ENCODE measurements at places on chromosomes 7 and 10.

- DNase-seq = no peak
Measured at GRCh38 chr10:24603333-24603732, 120.4 kb downstream of the ARHGAP21 start.

GRCh38 chr7:4319280-4319679 is 362.8 kb upstream of the FOXK1 start:
- DNase-seq = no peak

GRCh38 chr10:12960941-12961340 is 40.6 kb downstream of the CCDC3 start:
- DNase-seq = no peak

GRCh38 chr10:129937351-129937751 is 26.7 kb downstream of the EBF3 start:
- no peak for DNase-seq

- no peak for DNase-seq
Measured at GRCh38 chr10:133067149-133068105, 20.3 kb upstream of the ADGRA1 start.

DNA sequence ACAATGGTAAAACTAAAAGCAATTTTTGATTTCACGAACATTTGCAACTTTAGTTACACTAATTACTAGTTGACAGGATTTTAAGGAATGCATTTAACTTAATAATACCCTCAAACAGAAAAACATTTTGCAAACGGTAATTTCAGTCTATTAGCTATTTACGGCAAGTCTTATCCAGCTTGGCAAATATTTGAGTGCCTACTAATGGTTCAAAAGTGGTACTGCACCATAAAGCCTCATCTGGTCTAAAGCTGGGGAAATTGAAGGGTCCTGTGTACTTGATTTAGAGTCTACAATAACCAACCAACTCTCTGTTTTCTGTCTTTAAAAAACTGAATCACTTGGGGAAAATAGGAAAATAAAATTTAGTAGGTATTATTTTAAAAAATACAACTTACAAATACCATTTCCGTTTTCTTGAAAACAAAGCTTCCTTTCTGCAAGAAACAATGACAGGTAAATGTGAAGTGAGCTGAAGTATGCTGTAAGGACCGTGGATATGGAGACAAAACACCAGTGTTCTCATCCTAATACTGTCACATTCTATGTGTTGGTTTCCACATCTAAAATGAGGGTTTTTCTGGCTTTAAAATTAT is 142.3 kb downstream of the VPS50 start:
- no peak for DNase-seq

- DNase-seq = no peak
Measured at GRCh38 chr10:36759141-36759805, 366.1 kb upstream of the ANKRD30A start.

GRCh38 chr10:44913350-44914081 is 2.4 kb downstream of the TMEM72 start:
- peak; percentile 45 for DNase-seq

GRCh38 chr7:4642468-4643203 is 39.5 kb upstream of the FOXK1 start:
- DNase-seq = no peak

- no peak for DNase-seq
Measured at GRCh38 chr10:85138046-85138445, 809.7 kb downstream of the CCSER2 start.

- DNase-seq = no peak
Measured at GRCh38 chr10:121914661-121915060, 13.2 kb downstream of the ATE1 start.

DNA sequence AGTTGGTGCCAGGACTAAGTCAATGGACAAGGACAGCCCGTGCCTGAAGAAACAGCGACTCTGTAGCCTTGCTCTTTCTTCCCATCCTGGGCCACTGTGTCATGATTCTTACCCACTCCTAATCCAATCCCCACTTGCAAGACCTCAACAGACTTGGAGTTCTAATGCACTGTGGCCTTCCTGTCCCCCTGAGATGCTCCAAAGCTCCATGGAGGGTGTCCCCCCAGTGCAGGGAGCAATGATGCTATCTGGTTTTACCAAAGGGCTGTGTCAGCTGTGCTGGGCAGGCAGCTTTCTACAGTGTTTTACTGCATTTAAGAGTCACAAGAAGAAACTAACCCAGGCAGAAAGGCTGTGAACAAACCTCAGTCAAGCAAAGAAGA is 108.1 kb downstream of the PRKAG2 start:
- DNase-seq = no peak

DNA sequence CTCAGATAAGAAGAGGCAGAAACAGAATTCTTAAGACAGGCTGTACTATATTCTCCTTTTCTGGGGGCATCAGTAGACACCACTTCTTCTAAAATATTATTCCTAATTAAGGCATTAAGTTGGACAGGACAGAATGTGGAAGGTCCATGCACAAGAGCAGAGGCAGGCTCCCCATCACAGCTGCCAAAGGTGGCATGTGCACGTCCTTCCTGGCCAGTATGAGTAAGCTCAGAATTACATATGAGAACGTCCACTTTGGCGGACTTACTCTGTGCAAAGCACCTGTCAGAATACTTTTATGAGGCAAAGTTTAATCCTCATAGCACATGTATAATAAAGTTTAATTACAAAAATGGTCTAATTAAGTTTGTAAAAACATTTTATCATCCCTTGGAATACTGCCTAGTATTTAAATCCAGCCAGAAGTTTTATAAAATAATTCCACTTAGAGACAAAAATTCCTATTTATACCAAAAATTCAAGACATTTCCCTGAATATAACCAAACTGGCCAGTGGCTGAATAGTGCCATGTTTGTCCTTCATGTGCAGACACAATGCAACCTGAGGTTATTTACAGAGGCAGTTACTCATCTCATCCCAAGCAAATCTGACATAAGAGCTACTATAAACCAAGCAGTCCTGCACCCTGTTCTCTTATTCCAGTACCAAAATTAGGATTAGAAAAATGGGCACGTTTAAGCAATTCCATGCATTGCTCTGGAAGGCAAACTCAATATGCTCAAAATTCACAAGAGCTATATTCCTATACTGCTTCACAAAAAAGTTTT is 65.5 kb downstream of the CACUL1 start:
- DNase-seq = no peak

DNA sequence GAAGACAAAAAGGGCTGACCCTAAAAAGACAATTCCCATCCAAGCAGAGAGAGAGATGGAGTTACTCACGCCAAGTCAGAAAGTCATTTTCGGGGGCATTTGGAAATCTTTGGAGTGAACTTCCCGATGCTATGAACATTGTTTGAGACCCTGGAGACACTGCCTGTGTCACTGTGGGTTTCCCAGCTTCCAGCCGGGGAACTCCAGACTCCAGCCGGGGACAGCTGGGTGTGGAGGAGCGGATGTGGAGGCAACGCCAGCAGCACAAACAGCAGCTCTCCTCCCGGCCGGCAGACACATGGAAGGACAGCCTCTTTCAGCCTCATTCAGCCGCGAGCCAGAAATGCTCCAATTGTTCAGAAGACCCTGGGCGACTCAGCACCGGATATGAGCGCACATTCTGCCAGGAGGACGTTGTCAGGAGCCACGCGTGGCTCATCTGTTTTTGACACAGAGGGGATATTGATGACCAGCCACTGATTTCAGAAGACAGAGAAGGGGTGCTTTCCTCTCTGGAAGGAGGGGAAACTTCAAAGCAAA is 97.6 kb downstream of the PRPF18 start:
- DNase-seq = no peak

DNA sequence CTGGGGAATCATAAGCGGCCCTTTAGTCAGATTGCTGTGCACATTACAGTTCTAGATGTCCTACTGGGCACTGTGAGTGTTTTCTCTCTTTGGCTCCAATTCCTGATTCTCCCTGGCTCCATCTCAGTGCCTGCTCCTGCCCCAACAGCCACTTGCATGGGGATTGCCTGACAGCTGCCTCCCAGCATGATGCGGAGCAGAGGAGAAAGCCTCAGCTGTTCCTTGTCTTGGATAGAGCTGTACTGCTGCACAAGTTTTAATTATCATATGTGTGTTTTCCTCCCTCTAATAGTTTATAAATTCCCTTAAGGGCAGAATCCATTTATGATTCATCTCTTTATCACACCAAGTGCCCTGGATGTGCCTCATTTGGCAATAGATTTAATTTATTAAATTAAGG is 285.8 kb upstream of the COBL start:
- DNase-seq = no peak

- no peak for DNase-seq
Measured at GRCh38 chr10:117112220-117112619, 25.9 kb downstream of the VAX1 start.

DNA sequence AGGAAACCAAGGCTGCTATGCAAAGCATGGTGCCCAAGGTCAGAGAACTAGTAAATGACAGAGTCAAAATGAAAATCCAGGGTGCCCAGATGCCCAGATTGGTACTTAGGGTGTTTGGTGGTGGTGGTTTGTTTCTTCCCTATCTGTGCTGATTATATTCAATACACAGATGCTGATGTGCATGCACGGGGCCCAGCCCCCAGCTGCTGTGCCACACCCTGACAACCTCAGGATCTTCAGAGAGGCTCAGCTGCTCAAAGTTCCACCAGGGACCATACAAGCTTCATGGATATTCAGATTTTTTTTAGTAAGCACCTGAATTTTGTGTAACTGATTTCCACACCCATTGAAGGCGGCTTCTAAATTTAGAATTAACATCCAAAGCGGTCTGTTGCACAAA is 75.6 kb downstream of the KCNMA1 start:
- DNase-seq = no peak

GRCh38 chr7:143447466-143447865 is 4.2 kb downstream of the TAS2R60 start:
- no peak for DNase-seq

DNA sequence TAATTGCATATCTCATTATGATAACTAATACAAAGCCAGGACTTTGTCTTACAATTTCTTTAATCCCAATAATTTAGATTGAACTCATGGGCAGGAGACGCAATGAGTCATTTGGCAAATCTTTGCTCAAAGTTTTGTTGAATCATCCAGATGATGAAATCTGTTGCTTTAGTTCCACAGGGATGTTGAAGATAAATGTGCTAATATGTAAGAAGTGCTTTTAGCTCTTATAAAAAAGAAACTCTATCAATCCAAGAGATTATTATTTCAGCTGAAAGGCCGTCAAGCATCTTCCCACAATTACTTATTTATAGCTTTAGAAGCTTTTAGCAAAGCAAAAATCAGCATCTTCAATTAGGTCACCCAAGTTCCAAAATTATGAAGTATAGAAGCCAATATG is 36.8 kb upstream of the ANK3 start:
- DNase-seq = no peak

GRCh38 chr7:137241655-137242360 is 101.7 kb downstream of the PTN start:
- no peak for DNase-seq

GRCh38 chr10:72035252-72035887 is 53.0 kb downstream of the SPOCK2 start:
- DNase-seq = no peak

DNA sequence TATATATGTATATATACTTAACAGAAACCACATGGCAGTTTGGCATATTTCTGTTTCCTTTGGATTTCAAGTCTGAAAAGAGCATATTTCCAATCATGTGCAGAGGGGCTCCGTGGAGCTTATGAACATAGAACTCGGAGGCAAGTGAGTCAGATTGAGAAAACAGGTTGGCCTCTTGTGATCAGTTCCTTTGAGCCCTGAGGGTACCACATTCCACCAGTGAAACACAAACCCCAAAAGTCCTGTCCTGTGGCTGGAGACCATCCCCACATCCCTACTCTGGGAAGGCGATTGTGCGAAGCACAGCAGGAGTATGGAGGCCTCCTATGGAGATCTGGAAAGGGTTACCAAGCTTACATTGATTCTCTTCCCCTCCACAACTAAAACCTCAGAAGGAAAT is 196.7 kb upstream of the TMEM72 start:
- DNase-seq = no peak

GRCh38 chr7:39100270-39100669 is 122.6 kb downstream of the POU6F2 start:
- DNase-seq = no peak

- DNase-seq = no peak
Measured at GRCh38 chr7:33788531-33788930, 116.8 kb upstream of the BMPER start.

- DNase-seq = no peak
Measured at GRCh38 chr10:22837351-22837750, 90.5 kb upstream of the ARMC3 start.

- DNase-seq = no peak
Measured at GRCh38 chr10:46171661-46172060, 115.1 kb upstream of the ANTXRL start.

- no peak for DNase-seq
Measured at GRCh38 chr7:92044148-92044547, 90.1 kb downstream of the CYP51A1 start.

DNA sequence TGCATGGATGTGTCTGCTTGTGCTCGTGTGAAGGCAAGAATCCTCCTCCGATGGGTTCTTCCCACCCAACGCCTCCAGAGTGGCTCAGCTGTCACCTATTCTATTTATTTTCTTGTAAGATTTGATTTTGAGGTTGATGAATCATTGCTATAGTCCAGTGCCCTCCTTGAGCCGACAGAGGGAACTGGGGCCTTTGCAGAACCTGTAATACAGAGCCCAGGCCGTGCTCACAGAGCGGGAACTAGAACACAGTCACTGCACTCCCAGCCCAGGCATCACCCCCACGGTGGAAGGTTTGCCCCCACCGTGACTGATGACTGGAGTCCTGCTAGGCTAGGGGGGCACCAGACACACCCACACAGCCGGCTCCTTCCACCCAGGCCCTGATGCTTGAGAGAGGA is 2.0 kb downstream of the RARRES2 start:
- DNase-seq = no peak

DNA sequence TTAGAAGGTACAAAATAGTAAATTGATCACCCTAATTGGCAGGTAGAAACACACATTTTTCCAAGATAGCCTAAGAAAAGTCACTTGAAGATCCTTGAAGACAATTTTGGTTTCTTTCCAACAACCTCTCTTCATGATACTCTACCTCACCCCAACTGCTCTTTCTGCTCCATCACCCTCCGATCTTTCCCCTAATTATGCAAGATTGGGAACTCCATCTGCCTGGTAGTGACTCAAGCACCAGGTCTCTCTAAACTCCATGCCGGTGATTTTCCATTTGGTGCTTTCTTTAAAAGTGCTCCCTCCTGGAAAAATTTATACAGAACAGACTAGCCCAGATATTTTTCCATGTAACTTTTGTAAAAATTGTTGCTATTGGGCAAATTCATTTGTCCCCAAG is 1.1 kb upstream of the AKR1B1 start:
- DNase-seq = no peak

DNA sequence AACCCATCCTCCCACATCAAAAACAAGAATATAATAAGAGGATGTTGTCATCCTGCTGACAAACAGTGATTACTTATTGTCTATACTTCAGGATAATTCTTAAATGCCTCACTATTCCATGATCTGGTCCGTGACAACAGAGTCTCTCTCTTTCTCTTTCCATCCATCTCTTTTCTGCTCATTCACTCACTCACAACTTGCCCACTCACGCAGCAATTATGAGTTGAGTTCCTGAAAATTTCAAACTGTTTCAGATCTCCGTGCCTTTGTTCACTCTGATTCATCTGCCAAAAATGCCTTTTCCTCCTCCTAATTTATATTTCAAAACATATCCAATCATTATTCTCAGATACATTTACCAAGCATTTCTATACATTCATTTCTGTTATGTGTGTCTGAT is 1.4 kb downstream of the OR6B1 start:
- no peak for DNase-seq

GRCh38 chr10:45505311-45505710 is 131.3 kb downstream of the ALOX5 start:
- no peak for DNase-seq

GRCh38 chr10:110946496-110946895 is 27.1 kb downstream of the SHOC2 start:
- DNase-seq = no peak

- peak; percentile 31 for DNase-seq
Measured at GRCh38 chr7:118288098-118288497, 63.6 kb downstream of the ANKRD7 start.

All from KG1 (cell line).